ENCODE measurements at places on chromosomes 11 and 22.

GRCh38 chr11:14117632-14118031 is 155.1 kb downstream of the SPON1 start:
- no peak for DNase-seq

GRCh38 chr11:808427-809286 is 1.1 kb upstream of the RPLP2 start:
- no peak for DNase-seq

DNA sequence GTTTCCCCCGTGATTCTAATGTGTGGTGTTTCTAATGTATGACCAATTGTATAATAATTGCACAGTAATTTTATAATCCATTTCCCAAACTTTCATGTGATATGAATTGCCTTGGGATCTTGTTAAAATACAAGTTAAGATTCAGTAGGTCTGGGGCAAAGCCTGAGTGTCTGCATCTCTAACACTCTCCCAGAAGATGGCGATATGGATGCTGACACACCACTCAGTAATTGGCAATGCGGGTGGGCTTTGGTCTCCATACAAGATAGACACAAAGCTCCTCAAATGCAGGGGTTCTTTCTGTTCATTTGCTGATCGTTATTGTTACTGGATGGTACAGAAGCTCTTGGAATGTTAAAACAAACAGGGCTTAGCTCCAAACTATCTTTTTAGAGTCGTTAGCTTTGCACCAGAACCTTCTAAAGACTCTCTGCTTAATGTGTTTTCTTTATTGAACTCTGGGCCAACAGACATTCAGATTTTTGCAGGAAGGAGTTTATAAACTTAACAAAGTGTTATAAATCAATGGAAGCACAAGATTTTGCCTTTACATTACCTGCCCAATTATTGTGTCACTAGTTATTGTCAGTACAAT is 45.4 kb upstream of the ANO3 start:
- peak; percentile 41 for DNase-seq

- DNase-seq, result no peak
These were observed 2.4 kb upstream of the MGAT3 start for GRCh38 chr22:39454385-39454871.

GRCh38 chr11:131951121-131951520 is 580.7 kb downstream of the NTM start:
- no peak for DNase-seq

GRCh38 chr11:5107285-5107684 is 30.9 kb downstream of the OR52A5 start:
- DNase-seq, result no peak

- DNase-seq, result no peak
These were observed 48.7 kb upstream of the ZBED5 start for GRCh38 chr11:10906521-10906920.

DNA sequence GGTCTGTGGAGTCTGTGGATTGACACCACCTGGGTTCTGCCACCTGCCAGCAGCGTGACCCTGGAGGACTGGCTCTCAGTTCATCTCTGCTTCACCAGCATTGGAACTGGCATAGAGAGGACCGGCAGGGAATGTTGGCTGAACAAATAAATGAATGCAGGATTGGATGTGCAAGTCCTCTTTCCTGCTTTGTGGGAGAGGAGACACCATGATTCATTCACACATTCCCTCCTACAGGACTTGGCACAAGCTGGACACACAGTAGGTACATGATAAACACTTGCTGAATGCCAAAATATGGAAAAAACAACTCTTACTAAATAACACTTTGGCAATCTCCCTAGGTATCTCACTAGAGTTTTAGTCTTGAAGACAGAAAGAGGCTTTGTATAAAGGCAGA is 116.6 kb upstream of the NARS2 start:
- DNase-seq, result no peak

DNA sequence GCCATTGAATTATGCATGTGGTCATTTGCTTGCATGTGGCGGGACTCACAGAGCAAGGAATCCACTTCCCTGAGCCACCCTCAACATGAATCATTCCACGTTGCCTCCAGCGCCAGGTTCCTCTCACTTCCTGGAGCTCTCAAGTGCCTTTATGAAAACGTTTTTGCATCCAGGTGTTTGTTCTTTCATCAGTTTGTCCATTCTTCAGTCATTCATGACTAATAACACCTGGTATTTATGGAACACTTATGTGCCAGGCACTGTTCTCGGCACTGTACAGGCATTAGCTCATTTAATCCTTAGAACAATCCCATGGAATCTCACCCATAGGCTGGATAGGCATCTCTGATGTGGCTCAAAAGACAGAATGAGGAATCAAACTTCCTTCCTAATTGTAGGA is 256.1 kb upstream of the SYN3 start:
- no peak for DNase-seq

DNA sequence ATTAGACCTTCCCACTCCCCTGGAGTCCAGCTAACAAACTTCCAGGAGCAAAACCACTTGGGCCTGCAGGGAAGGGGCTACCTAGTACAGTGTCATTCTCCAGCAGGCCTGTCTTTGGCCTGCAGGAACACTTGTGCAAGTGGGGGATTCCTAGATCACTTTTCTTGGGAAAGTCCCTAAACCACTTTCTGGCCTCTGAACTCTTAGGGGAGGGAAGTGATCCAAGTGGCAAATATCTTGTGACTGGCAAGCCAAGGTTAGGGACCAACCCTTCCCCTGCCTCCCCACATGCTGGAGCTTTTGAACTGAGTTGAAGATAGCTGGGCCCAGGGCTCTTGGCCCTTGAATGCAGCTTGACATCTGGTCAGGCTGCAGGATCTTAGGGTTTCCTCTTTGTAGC is 17.2 kb downstream of the PPFIBP2 start:
- DNase-seq, result no peak

- DNase-seq, result no peak
These were observed 105.0 kb downstream of the ZBTB16 start for GRCh38 chr11:114164546-114164945.

DNA sequence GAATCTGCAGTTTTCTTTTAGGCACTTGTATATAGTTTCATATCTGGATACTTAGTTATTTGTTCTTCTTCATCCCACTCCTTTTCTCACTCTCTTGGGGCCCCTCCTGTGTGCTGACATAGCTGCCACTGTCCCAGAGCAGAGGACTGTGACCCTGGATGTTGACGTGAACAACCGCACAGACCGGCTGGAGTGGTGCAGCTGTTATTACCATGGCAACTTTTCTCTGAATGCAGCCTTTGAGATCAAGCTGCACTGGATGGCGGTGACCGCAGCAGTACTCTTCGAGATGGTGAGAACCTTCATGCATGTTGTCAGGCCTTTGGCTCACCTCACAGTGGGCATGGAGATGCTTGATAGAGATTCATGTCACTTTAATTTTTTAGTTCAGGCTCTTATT is 50.9 kb upstream of the YWHAH start:
- no peak for DNase-seq

DNA sequence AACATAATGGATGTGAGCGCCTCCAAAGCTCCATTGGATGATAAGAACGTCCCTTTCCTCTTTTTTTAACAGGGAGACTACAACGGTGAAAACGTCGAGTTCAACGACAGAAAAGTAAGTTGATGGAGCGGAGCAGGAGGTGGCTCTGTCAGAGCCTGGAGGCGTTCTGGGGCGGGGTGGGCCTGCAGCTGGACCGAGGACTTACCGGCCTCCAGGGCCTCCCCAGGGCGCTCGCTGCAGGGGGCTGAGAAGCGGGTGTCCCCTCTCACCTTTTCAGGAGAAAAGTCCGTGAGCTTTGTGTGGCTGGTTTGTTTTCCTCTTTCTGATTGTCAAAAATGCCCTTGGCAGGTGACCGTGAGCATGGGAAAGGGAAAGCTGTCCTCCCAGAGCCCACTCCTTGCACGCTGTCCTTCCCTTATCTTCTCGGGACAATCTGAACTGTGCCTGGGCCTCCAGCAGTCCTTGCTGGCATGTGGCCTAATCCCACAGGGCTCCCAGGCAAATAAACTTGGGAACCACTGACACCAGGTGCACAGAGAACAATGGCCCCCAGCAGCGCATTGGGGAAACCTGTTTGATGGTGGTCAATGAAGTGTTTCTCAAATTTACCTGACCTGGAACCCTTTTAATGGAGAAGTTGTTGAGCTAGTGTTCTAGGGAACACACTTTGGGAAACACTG is 38.4 kb downstream of the ANO1 start:
- DNase-seq, result no peak

DNA sequence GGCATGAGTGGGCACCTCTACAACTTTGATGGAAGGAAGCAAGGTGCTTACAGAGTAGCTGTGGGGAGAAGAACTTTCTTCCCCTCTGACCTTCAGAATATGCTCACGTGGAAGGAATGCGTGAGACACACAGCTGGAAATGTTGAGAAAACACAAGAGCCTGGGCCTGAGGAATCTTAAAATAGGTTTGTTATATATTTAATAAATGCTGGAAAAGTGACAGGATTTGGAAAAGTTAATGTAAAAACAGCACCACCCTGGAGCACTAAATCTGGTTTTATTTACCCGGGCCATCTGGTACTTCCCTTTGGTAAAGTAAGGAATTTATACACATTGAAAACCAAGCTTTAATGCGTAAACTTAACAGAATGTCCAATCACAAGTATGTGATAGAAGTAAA is 14.0 kb upstream of the AMPD3 start:
- no peak for DNase-seq

DNA sequence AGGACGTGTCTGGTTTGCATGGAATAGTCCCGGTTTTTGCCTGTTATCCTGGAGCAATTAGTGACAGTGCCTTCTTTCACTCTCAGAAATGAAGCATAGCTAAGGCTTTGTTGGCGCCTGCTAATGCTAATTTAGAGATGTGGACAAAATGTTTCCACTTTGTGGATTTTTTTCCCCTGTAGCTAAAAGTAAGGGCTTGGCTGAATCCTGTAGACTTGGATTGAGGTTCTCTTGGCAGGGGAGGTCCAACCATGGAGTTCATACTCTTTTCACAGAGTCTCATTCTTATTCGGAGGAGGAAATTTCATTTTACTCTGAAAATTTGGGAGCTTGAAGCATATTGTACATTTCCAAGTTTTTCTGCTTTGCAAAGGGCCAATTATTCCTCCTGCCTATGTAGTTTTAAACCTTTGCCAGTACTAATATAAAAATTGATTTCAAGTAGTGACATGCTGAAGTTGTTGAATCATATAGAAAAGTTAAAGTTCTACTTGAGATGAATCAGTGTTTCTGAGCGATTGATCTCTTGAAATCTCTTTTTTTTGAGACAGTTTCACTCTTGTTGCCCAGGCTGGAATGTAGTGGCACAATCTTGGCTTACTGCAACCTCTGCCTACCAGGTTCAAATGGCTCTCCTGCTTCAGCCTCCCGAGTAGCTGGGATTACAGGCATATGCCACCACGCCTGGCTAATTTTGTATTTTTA is 20.0 kb downstream of the PPFIA1 start:
- no peak for DNase-seq

GRCh38 chr11:93573184-93573583 is 30.0 kb upstream of the SMCO4 start:
- DNase-seq, result no peak

GRCh38 chr11:111448831-111449557 is 63.2 kb downstream of the BTG4 start:
- DNase-seq, result no peak

GRCh38 chr22:34966980-34967565 is 98.9 kb upstream of the ISX start:
- no peak for DNase-seq

DNA sequence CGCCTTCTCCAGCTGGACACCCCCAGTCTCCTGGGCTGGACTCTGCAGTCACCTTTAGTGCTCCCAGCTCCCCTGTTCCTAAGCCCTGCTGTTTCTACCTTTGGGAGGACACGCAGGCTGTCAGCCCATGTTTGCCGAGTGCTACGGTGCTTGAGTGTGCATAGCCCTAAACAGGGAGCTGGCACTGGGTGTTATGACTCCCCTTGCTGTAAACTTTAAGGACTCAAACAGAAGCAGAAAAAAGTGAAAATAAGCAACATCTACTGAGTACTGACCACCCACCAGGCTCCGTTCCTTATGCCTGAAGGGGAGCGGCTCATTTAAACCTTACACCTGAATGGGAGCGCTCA is 7.3 kb upstream of the APOBEC3B start:
- no peak for DNase-seq

DNA sequence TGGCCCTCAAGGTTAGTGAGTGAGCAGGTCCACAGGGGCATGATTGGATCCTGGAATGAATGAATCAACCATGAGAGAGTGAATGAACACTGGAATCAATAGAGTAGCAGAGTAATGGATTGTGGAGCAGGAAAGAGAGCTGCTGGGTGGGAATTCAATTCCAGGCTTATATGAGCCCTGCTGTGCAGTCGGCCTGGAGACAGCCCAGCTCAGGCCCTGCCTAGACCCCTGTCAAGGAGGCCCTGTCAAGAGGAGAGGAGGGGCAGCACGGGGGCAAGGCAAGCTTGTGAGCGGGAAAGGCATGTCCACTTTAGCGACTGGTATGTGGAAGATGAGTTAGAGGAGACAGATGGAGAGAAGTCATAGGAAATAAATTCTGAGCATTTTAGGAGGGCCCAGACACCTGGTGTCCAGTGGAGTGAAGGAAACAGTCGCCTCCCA is 1.3 kb upstream of the FOLR1 start:
- DNase-seq, result no peak

DNA sequence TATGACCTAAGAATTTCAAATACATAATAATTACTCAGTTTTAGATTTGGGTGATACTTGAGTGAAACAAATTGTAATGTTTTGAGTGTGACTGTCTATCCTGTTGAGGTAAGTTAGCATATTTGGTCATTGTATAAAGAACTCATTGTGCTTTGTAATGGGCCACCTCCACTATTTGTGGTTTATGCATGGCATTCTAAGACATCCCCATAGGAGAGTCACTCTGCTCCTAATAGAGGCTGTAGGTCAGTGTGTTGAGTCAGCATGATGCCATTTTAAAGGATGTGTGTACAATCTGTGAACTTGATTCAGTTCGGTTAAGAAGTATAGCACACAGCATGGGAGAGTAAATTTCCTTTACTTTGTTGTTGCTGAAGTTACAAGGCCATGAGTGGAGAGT is 1112.4 kb downstream of the JRKL start:
- DNase-seq, result no peak

DNA sequence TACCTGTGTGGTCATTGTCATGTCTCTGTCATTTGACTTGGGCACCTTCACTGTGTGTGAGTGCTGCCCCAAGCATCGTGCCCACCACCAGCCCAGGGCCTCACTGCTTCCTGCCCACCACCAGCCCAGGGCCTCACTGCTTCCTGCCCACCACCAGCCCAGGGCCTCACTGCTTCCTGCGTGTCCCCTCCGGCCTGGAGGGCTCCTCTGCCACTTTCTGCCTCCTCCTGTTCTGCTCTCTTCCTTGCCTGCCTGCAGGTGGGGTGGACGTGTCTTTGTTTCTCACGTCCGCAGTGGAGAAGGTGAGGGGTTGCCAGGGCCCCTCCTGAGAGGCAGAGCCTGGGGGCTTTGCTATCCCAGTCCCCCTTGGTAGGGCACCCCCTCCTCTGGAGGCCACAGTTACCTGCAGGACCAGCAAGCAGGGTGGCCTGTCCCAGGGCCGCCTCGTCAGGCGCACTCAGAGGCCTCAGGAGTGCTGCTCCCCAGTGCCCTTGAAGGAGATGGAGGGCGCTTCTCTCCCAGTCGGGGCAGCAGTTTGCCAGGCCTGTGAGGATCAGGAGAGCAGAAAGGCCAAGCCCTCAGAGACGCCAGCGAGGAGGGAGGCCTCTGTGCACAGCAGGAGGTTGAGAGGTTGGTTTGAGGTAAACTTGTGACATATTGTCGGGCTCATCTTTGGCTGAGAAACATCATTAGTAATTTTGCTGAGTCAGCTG is 290.7 kb downstream of the TBC1D22A start:
- no peak for DNase-seq

- no peak for DNase-seq
These were observed 47.2 kb downstream of the POLD3 start for GRCh38 chr11:74639533-74639932.

- no peak for DNase-seq
These were observed 447.5 kb downstream of the BUD13 start for GRCh38 chr11:116325247-116325646.

All from NCI-H2171 (cell line).